SW 1271 (cell line): ENCODE measurements at places on chromosomes 3 and 15.

- DNase-seq: no peak
Measured at GRCh38 chr3:100073714-100074307, 40.5 kb downstream of the FILIP1L start.

DNA sequence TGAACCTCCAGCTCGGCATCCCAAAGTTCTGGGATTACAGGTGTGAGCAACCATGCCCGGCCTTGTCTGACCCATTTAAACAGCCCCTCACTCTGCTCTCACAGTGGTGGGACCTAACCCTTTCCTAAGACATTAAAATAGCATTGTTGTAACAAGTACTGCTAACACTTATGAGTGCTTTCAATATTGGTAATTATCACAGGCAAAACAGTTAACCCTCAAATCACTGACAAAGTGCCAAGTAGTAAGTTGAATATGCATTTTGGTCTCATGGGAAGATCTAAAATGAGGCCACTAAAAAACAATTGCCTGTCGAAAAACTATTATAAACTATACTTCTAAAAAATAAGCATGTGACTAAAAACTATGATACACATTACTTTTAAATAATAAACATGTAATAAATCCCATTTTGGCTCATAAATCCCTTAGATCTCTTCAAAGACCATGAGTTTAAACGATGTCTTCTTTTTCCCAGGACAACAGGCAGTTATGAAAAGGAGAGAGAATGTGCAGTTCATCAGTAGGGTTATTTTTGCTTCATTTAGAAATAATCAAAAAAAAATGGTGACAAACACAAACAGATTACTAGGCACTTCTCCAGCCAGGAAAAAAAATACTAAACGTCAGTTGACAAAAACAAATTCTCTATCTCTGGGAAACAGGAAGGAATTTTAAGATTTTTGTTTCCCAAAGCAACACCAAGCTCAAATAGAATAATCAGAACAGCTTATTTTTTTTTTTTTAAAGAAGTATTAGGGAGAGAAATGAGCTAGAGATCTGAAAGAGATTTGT lies 95.4 kb downstream of the RFTN1 start:
- DNase-seq: no peak

DNA sequence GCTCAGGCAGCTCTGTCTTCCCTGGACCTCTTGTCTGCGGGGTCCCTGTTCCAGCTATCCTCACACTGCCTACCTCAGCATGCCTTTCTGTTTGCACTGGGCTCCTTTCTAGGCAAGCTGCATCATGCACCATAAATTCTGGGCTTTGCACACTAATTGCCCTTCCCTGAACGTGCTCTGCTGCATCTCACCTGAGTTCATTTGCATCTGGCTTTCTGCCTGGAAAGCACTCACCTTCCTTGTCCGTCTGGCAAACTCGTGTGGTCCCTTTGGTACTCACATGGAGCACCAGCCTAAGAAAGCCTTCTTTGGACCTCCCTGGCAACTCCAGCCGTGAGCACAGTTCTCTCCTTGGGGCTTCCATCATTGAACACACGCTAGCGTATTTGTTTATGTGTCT lies 365.6 kb downstream of the SV2B start:
- DNase-seq: no peak

GRCh38 chr15:69888406-69888805 lies 209.3 kb downstream of the TLE3 start:
- no peak for DNase-seq

DNA sequence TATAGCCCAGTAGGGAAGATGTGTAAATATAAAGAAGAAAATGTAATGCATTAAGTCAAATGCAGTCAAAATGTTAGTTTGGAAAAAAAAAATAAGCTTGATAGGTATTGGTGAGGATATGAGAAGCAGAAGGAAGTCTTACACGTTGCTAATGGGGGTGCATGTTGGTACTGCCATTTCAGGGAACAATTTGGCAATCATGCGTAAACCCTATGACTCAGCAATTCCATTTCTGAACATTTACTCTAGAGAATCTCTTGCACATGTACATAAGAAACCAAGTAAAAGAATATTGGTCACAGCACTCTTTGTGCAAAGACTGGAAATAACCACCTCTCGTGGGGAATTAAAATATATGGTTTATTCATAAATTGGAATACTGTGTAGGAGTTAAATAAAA lies 35.5 kb upstream of the TIMP4 start:
- no peak for DNase-seq

- DNase-seq: no peak
Measured at GRCh38 chr3:108518895-108519294, 8.5 kb upstream of the MYH15 start.

- no peak for DNase-seq
Measured at GRCh38 chr3:151330379-151330778, 1.0 kb upstream of the P2RY13 start.

- no peak for DNase-seq
Measured at GRCh38 chr3:172918568-172919296, 168.2 kb downstream of the ECT2 start.

DNA sequence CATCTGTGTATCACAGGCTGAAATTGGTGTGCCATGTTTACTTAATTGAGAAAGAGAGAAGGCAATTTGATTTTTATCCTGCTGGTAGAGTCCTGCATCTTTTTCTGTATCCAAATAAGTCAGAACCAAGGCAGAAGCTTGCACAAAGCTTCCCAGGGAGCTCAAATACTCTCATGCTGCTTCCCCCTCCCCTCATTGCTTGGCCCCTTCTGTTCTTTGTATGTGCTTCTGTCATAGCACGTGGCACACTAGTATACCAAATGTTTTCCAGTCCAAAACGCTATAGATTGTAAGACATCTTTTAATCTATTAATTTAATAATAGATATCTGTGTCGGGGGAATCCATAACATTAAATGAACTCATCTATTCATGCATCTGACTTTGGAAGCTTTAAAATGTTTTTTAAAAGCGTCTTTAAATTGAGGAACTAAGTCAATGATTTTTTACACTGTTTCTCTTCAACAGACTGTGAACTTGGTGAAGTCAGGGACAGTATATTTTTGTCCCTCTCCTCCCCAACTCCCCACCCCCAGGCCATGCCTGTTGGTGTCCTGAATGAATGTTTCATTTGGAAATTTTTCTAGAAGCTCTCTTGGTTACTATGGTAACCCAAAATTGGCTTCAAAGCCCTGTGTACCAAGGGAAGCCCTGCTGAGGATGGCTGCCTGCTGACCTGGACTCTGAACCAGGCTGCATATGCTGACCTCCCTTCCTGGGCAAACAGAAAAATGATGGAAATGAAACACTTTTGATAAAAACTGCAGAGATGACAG lies 26.2 kb upstream of the SLC35G2 start:
- no peak for DNase-seq
